ENCODE measurements at places on chromosomes 4 and X. TPM values are rescaled to one million over a fixed set of nuclear protein-coding genes. Genes with fewer than 3 reads are reported as not detected.

GRCh38 chr4:15912961-15913630, 25.4 kb downstream of the FGFBP1 start:
- peak; percentile 88 for DNase-seq

- DNase-seq, result no peak
Measured at GRCh38 chrX:12339921-12340320, 201.6 kb downstream of the FRMPD4 start.

DNA sequence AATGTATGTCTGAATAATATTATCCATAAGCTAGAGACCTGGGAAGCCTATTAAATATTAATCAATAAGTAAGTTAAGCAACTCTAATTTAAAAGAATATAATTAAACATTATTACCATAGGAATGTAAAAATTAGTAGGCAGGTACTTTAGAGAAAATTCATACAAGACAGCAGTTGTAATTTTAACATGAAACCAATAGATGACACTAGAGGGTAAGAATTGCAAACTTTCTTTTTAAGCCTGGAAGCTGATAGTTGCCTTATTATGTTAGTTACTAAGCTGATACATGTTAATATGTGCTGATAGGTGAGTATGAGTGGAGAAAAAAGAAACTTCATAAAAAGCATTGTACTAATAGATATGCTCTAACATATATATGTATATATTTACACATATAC, 1157.4 kb downstream of the FAM133A start:
- DNase-seq, result no peak

- no peak for DNase-seq
Measured at GRCh38 chr4:184150102-184150839, 67.4 kb downstream of the ENPP6 start.

- DNase-seq, result peak; percentile 25
Measured at GRCh38 chr4:153153339-153153871, 50.8 kb upstream of the TRIM2 start.

VEGFC gene
- total RNA-seq, result 80.3 TPM

DNA sequence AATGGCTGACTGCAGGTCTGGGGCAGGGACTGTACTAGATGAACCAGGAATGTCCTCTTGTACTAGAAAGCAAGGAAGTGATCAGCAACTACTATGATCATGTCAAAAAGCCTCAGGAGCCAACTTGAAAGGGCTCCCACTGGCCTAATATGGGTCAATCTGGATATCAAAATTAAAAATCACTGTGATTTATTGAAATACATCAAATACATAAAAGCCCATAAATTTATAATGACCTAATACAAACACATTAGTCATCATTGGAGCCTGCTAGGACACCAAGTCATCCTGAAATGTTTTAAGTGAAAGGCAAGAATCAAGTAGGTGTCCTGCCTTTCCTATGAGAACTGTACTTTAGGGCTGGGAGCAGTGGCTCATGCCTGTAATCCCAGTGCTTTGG, 70.5 kb upstream of the KLHL13 start:
- DNase-seq, result no peak

DNA sequence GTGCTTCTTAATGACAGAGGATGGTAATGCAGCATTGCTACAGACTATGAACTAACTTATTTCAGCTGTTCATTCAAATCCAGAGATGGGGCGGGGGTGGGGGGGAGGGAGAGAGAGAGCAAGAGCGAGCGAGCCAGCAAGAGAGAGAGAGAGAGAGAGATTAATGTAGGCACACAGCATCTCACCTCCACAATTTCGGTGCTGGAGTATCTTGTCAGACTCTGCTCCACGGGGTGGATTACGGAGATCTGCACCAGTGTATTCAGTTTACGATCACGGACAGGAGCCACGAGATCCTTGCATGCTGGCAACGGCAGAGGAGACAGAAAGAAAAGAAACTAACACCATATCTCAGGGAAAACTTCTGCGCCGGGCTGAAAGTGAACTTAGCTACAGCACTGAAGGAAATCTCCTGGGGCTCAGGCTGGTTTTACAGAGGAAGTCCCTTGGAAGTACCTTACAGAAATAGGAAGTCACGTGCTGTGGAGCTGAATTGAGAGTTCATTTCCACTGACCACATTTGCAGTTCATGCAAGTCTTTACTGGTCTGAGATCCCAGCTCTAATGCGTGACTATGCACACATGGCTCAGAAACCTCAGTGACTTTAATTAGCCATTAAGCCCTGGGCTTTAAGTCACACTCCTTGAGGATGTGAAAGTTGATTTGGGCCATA, 440.9 kb downstream of the INPP4B start:
- peak; percentile 98 for DNase-seq

RASL11B gene
- 2.5 TPM for total RNA-seq

ARMCX1 gene
- total RNA-seq, result 16.8 TPM

DNA sequence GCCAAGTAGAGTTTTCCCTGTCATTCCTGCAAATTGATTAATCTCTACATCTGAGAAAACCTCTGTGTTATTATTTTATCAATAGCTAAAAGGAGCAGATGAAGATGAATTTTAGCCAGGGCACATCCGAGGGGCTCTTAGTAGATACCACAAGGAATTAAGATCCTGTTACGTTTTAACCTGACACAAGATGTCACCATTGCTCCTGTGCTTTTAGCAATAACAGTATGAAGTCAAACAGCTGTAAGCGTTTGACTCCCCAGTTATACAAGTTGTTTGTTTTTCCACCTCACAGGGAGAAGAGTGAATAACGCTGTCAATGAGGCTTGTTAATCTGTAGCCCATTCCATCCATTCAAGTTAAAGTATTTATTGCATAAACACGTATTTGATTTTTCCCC, 76.0 kb upstream of the AP1S2 start:
- peak; percentile 17 for DNase-seq

- DNase-seq, result no peak
Measured at GRCh38 chr4:106165351-106166010, 150.5 kb downstream of the TBCK start.

- no peak for DNase-seq
Measured at GRCh38 chrX:39019056-39019455, 217.8 kb downstream of the MID1IP1 start.

GRCh38 chr4:3489451-3489962, 26.4 kb downstream of the DOK7 start:
- no peak for DNase-seq

DNA sequence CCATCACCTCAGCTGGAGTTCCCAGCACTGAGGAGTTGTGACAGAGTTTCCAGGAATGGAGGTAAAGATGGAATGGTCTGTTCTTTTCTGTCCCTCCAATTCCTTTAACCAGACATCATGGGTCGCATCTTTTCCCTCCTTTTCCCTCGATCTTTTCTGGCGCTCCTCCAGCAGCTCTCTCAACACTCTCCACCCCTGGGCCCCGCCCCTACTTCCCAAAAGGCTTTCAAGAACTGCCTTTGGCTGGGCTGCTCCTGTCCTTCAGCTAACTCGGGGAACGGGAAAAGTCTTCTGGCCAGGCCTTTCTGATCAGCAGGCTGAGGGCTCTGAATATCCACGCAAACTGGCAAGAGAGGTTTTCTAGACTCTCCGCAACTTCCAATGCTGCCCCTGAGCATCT, 34.0 kb downstream of the UTP14A start:
- DNase-seq, result no peak

- DNase-seq, result no peak
Measured at GRCh38 chrX:118062817-118063615, 53.6 kb downstream of the KLHL13 start.

GRCh38 chr4:76821641-76822040, 76.3 kb downstream of the SOWAHB start:
- DNase-seq, result no peak

- DNase-seq, result no peak
Measured at GRCh38 chrX:3779546-3779945, 66.1 kb upstream of the PRKX start.

LUZP4 gene
- not detected for total RNA-seq

- peak; percentile 28 for DNase-seq
Measured at GRCh38 chrX:132292793-132293192, 73.5 kb upstream of the RAP2C start.

GRCh38 chrX:85111347-85111746, 107.7 kb downstream of the APOOL start:
- DNase-seq, result no peak

GRCh38 chrX:19075754-19076153, 46.5 kb downstream of the ADGRG2 start:
- DNase-seq, result no peak

TCEAL7 gene
- 6.5 TPM for total RNA-seq

- no peak for DNase-seq
Measured at GRCh38 chr4:3784454-3785291, 18.5 kb downstream of the ADRA2C start.

TNIP3 gene
- 0.10 TPM for total RNA-seq

ANKRD50 gene
- 17.3 TPM for total RNA-seq

GRCh38 chr4:165537028-165537648, 158.3 kb downstream of the CPE start:
- no peak for DNase-seq

SPACA5B gene
- not detected for total RNA-seq

GRCh38 chr4:53313510-53313909, 52.4 kb downstream of the SCFD2 start:
- DNase-seq, result no peak

MAGEE2 gene
- not detected for total RNA-seq

GRCh38 chr4:20341134-20341738, 89.5 kb downstream of the SLIT2 start:
- no peak for DNase-seq

DNA sequence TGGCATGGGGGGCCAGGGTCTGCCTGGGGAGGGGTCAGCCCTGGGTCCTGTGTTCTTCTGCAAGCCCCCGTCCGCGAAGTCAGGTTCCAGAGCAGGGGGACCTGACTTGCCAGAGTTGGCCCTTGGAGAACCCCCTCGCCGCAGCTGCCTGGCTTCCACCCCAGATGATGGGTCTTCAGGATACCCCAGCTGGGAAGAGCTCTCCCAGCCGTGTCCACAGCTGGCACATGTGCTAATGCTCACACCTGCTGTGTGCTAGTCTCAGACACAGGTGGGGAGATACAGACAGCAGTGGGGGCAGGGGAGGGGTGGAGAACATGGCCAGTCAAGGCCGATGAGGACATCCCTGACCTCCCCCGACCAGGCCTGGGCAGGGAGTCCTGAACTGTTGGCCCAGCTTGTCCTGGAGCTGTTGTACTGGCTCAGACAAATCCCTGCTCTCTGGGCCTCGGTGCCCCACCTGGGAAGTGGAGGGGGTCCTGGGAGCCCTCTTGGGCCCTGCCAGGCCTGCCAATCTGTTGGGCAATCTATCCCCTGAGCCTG, 3.5 kb downstream of the ADRA2C start:
- no peak for DNase-seq

AKAP14 gene
- total RNA-seq, result not detected

DNA sequence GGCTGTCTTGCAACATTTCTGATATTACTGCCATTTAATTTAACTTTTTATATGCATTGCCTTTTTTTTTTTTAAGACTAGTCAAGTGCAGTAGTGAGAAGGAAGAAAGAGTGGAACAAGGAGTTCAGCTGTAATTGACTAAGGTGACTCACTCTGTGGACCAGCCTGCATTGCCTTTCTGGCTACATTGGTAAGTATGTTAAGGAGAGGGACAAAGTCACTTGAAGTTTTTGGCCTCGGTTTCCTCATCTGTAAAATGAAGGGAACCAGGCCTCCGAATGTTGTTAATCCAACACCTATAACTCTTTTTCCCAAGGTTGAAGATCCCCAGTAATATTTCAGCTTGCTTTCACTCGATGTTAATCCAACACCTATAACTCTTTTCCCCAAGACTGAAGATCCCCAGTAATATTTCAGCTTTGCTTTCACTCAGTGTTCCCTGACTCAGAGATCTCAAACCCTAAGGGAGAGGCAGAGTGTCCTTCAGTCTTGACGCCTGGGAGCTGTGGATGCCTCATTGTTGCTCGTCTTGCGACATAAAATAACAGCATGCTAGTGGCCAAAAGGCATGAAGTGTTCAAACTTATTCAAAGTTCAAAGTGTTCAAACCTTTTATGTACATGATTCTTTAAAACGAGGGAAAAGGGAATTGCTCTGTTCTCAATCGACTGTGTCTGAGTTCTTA, 102.0 kb downstream of the SORBS2 start:
- DNase-seq, result no peak

DNA sequence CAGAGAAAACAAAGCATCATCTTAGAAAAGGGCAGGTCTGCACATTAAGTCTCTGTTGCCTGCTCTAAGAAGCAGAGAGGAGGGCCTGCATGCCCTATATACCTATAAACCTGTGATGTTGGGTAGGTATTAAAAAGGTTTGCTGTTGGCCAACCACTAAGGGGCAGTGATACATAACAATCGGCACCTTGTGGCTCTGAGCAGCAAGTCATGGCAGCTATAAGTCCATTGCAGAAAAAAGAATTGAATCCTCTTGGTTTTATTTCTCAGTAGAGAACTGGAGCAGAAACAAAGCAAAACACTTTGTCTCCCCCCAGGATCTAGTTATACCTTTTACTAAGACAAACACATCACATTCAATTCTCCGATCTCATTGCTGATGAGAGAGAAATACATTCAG, 1364.4 kb downstream of the STIM2 start:
- no peak for DNase-seq

DNA sequence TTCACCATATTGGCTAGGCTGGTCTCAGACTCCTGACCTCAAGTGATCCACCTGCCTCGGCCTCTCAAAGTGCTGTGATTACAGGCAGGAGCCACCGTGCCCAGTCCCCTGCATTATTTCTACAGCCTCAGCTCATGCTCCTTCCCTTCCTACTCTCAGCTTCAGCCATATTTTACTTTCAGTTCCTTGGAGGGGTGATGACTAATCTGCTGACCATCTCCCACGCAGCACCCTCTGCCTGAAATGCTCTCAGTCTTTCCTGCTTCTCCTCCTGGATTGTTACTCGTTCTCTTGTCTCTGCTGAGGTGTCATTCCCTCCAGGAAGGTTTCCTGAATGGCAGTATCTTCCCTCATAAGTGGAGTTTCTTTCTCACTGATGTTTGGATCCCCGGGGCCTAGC, 63.3 kb downstream of the MOSPD2 start:
- peak; percentile 45 for DNase-seq

CT47B1 gene
- total RNA-seq, result not detected

DNA sequence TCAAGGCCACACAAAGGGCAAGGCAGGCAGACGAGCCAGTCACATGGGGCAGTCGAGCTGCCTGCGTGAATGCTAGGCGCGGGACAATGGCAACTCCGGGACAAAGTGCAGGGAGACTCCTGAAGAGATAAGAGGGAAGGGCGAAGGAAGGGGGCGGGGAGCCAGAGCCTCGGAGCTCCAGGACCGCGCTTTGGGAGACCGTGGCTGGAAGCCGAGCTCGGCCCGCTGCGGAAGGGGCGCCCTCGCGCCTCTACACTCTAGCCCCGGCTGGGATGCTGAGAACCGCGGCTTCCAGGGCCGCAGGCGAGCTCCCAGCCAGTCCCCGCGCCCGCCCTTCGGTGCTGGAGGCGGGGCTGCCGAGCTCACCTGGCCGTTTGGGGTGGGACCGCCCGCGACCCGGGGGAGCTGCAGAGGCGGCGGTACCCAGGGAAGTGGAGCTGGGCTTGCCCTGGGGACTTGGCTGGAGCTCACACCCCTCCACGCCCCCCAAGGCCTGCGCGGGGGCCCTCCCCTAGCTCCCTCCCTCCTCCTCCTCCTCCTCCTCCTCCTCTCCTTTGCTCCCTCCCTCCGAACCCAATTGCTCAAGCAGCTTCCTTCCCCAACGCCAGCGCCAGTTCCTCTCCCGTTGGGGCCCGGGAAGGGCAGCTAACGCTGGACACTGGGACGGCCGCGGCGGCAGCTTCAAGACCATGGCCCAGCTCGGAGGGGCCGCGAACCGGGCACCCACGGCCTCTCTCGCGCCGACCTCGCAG, at the start of gene SOWAHD:
SOWAHD (plus strand) TSS at position 610 of the 752 bp plus-strand sequence; CDS start at position 690, 80 bp downstream.
- peak; percentile 27 for DNase-seq
